ENCODE measurements at places on chromosomes 6 and 20.

GRCh38 chr20:63577317-63577894 lies 3.4 kb upstream of the HELZ2 start:
- no peak for DNase-seq

- DNase-seq, result no peak
These were observed 15.2 kb downstream of the CHMP4B start for GRCh38 chr20:33826270-33826897.

GRCh38 chr6:90584636-90585255 lies 2.1 kb downstream of the MAP3K7 start:
- no peak for DNase-seq

DNA sequence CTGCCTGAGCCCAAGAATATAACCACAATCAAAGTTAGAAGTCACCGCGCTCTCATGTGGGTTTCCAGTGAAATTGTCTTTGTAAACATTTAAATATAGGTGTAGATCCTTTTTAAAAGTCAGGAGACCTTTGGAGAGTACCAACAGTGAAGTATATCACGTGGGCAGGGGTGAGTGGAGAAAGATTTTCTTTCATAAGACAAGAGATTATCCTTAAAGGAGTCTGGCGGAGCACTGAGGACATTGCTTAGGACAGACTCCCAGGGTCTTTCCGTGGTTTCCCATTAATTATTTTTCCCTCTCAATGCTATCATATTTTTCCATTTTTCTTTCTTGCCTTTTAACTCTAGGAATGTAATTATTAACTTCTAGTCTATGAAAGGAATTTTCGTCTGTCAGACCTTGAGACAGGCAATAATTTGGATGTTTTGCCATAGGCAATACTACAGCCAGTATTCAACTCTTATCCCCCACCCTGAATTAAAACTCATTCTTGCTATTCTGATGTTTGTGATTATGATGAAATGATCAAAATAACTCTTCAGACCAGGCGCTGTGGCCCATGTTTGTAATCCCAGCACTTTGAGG lies 31.4 kb downstream of the DCBLD1 start:
- no peak for DNase-seq

DNA sequence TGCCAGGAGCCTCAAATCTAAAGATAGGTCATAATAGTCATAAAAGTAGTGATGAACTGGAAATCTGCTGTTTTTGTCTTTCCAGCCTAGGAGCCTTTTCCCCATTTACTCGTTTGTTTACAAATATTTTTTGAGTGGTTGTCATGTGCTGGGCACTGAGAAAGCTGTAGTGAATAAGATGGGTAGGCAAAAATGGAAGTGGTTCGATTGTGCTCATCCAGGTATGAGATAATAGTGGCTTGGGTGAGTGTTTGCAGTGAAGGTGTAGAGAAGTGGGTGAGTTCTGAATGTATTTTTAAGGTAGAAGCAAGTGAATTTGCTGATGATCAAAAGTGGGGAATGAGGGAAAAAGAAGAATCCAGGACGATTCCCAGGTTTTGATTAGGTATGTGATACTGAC lies 53.0 kb downstream of the CARMIL1 start:
- no peak for DNase-seq

- no peak for DNase-seq
These were observed 7.9 kb downstream of the ZNF76 start for GRCh38 chr6:35267446-35267845.

DNA sequence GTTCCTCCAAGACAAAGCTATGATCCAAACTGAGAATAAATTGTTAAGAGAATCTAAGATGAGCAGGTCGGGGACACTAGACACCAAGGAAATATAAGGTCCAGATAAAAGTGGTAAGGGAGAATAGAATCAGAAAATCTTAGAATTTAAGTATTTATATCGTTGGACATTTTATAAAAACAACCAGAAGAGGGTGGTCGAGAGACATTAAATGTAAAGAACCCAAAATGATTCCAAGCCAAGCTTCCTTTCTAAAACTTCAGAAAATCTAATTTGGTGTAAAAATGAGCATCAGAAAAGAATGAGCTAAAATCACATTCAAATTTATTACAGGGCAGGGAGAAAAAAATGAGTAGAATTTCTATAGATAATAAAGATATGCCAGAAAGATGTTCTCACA lies 97.8 kb upstream of the OGFRL1 start:
- DNase-seq, result no peak

DNA sequence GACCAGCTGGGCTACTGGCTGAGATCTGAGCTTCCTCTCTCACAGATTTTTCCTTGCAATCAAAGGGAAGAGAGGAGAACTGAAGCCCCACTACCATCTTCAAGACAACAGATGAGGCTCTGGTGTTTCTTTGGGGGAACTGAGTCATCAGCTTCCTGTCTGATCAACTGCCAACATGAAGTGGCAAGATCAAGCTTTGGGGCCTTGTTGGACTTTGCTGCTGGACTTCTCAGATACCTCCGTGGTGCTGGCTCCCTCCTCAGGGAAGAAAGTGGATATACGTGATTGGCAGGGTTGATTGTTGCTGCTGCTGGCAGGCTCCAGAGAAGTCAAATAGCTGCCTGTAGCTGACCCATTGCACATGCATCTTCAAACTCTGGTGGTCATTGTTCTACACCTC lies 3.6 kb upstream of the TOX2 start:
- DNase-seq, result no peak

DNA sequence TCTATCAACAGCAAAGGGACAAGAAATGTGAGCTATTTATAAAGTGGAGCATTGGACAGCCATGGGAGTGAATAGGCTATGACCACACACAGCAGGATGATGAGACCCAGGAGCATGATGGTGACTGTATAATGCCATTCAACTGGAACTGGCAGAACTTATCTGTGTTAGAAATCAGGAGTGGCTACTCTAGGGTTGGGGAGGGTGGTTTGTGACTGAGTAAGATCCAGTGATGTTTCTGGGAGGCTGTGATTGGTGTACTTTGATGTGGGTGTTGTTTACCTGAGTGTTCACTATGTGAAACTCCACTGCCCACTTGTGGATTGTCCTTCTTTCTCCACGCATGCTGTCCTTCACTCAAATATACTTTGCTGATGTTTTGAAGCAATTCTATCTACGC lies 11.5 kb upstream of the HLA-B start:
- no peak for DNase-seq

DNA sequence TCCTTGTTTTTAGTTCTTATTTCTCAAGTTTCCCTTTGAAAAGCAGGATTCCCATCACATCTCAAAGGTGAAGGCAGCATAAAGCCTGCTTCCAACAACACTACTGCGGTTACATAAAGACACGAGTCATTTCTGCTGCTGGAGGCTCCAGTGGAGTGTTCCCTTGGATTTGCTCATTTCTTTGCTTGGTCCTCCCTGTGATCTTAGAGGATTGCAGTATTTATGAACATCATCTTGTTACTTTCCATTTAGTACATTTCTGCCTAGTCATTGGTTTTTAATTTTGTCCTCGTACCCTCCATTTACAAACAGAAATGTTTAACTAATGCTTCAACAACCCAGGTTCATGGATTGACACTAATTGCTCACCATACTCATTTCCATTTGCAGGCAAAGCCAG lies 298.8 kb downstream of the ZNF217 start:
- DNase-seq, result no peak

DNA sequence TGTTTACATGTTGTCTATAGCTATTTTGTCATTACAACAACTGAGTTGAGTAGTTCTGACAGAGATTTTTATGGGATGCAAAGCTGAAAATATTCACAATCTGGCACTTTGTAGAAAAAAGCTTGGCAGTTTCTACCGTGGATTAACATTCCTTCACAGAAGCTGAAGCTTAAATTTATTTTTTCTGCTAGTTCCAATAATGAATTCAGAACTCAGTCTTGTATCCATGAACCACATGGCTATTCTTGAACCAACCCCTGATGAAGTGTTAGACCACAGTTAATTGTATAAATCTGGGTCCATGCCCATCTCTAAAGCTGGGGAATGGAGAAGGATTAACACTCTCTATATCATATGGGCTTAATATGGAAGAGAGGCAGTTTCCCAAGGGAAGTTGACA lies 743.8 kb upstream of the FLRT3 start:
- DNase-seq, result no peak

- no peak for DNase-seq
These were observed 321.3 kb upstream of the JAG1 start for GRCh38 chr20:10994991-10995700.

- DNase-seq, result no peak
These were observed 126.3 kb downstream of the PRND start for GRCh38 chr20:4848041-4848440.

DNA sequence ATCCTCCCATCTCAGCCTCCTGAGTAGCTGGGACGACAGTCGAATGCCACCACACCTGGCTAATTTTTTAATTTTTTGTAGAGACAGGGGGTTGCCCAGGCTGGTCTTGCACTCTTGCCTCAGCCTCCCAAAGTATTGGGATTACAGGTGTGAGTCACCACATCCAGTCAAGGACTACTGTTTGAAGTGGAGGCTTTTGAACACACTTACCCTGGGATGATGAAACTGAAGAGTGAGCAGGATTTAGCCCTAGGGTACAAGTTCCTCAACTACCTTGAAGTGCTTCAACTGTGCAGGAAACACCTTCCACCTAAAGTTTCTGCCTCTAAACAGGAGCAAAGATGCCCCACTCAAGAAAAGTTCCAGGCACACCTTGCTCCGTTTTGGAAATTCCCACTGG lies 15.7 kb upstream of the PARD6B start:
- DNase-seq, result no peak

DNA sequence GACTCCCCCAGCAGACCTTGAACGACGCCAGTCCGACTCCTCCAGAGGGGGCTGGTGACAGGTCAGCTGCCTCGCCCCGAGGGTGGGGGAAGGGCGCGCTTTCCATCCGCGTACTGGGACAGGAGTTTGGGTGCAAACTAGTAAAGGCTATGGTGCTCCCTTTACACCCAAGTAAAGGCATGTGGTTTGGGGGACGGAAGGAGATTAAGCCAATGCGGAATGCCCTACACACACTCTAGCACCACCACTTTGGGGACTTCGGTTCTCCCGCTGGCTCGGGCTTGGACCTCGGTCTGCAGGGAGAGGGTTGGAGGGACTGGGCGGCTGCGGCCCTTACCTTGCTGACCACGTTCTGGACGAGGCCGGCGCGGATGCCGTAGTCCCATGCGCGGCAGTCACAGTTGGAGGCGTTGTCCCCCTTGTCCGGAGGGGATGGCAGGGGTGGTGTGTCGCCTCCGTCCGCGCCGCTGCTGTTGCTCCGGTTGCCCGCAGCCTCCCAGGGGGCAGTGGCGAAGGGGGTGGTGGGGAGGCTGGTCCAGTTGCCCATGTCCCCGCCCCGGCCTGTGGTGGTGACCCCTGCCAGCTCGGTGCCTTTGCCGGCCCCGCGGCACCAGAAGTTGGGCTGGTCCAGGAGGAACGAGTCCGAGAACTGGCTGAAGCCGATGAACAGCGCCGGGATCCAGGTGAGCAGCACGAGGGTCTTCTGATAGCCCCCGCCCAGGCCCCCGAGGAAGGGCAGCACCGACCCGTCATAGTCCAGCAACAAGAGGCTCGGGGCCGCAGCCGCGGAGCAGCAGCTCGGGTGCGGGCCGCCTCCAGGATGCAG lies 1.1 kb downstream of the SLC22A23 start:
- DNase-seq, result no peak

- no peak for DNase-seq
These were observed 97.0 kb upstream of the MAN1A1 start for GRCh38 chr6:119446609-119447008.

GRCh38 chr6:27650620-27651370 lies 177.9 kb upstream of the ZNF184 start:
- DNase-seq, result no peak

DNA sequence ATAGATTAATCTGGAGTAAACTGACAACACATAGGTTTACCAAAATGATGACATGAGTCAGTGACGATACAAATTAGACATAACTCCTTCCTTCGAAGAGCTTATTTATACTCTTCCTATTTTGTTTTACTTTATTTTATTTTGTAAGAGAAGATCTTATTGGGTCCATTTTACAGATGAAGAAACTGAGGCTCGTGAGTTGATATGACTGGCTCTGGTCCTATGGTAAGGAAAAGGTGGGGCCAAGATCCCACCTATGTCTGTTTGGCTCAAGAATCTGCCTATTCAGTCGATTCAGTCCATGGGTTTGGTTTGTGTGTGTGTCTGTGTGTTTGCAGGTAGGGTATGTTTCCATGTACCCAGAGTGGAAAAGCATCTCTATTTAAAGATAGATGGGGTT lies 8.4 kb upstream of the R3HDML start:
- DNase-seq, result no peak

- DNase-seq, result no peak
These were observed 7.9 kb downstream of the RNF24 start for GRCh38 chr20:4007383-4008025.

- DNase-seq, result no peak
These were observed 45.4 kb upstream of the BMP6 start for GRCh38 chr6:7680393-7681075.

DNA sequence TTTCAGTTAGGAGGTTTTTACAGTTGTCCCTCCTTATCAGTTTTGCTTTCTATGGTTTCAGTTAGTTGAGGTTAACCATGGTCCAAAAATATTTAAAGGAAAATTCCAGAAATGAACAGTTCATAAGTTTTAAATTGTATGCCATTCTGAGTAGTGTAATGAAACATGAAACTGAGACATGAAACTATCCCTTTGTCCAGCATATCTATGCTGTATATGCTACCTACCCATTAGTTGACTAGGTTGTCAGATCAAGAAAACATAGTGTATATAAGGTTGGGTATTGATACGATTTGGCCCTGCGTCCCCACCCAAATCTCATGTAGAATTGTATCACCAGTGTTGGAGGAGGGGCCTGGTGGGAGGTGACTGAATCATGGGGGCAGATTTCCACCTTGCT lies 39.1 kb downstream of the VGLL2 start:
- DNase-seq, result no peak

GRCh38 chr6:131059486-131059885 lies 3.6 kb downstream of the EPB41L2 start:
- DNase-seq, result no peak

DNA sequence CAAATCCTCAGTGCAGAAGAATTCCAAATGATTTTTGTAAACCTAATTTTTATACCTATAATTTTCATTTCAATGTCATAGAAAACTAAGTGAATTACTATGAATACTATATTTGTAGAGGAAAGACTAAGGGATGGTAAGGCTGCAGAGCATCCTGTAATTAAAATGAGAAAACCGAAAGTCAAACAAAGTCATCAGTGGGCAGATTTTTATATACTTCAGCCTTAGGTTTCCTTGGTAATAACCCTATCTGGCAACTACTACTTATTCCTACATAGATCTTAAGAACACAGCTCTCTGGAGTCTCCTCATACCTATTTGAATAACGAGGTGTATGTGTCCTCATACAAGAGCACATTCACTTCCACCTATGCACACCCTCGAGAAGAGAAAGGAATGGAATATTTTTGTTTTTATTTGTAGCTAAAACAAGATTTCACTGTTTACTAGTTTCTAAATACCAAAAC lies 117.9 kb upstream of the SGK1 start:
- DNase-seq, result no peak

Measured in stimulated activated CD4-positive, alpha-beta T cell treated with anti-CD3 and anti-CD28 coated beads, TNF-alpha, amount 100 ng/mL, for 4 hours (primary cell).